Memory B cell (primary cell): ENCODE measurements at places on chromosomes 1 and 21.

DNA sequence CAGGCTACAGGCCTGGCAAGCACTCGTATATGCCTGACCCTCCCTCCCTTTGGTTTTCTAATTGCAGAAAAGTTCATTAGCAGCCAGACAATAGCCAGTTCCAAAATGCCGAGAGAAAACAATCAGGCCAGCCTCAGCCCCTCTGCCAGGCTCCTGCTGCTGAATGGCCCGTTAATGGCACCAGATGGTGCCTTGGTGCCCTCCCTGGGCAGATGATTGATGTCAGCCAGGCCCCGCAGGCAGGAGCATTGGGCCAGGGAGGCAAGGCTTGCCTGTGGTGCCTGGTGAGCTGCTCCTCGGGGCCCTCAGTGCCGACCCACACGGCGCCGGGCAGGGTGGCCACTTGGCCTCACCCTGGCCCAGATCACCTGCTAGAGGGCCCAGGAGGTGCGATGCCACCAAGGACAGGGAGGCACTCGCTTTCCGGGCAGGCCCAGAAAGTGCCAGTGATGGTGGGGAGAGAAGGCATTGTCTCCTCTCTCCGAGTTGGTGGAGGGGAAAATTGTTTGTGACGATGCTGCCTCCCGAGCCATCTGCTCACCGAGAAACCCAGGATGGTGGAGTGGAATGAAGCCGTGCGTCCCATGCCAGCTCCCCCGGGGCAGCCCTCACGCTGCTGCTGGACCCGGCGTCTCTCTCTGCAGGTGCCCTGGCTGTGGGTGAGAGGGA is 28.1 kb downstream of the QSOX1 start:
- no peak for DNase-seq

DNA sequence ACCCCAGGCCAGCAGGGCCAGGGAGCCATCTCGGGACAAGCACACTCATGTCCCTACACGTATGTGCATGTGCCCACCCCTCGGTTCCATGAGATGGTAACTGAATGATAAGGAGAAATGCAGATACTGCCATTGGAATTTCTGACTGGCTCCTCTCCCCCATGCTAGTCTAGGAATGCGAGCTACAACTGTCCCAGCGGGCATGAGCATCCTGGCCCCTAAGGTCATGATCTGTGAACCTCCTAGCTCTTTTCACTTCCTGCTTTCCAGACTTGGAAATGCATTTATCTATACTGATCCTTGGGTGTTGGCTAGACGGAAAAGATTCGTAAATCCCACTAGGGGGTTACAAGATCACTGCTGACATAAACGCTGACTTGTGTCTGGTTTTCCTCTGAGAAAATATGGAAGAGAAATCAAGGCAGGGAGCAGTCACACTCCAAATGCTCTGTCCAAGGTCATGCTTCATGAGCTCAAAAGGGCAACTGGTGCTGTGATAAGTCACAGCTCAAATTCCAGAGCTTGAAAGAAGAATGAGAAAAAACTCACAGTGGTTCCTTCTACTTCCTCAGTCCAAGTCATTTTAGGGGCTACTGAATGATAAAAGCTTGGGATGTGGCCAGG is 49.8 kb downstream of the SLC45A1 start:
- DNase-seq, result no peak

DNA sequence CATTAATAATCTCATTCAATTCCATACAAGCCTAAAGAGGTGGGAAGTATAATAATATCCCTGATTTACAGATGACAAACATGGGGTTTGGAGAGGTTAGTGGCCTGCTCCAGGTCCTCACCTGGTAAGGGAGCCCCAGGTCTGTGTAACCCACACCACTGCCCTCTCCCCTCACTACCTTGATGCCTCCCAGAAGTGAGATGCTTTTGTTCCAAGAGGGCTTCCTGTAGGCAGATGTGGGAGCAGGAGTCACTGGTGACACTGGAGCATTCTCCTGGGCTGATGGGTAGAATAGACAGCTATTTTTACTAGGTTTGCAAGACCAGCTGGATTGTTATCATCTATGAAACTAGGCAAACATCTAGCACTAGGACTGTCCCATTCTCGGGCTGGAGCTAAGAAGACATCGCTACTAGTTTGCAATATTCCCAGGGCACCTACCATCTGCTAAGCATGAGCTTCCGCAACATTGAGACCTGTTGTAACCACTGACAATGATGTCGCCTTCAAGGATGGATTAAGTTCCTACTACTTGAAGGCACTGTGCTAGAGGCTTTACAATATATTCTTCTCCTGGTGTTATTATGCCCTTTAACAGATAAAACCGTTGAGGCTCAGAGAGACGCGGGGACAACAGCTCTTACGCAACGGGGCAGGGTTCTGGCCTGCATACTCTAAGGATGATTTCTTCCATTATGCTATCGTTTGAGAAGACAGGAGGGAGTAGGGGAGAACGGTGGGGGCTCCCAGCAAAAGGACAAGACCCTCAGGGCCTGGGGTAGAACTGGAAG is 35.0 kb downstream of the BATF3 start:
- no peak for DNase-seq

DNA sequence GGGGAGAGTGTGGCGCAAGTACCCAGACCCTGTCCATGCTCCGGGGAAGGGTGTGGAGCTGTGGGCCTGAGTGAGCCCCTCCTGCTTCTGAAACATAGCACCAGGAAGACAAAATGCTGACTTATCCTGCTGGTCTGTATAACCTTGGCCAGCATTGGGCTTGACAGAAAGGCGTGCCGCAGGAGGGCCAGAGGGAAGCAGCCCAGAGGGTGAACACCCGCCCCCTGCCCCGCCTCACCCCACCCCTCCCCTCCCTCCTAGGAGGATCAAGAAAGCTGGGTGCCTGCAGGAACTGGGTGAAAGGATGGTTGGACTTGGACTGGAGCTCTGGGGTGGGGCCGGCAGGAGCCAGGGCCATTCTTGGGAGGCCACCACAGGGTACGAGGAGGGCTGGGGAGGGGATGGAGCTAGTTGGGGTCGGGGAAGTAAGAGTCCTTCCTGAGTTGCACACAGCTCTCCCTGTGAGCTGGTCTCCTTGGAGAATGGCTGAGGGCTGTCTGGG is 27.1 kb downstream of the PTPRF start:
- no peak for DNase-seq

DNA sequence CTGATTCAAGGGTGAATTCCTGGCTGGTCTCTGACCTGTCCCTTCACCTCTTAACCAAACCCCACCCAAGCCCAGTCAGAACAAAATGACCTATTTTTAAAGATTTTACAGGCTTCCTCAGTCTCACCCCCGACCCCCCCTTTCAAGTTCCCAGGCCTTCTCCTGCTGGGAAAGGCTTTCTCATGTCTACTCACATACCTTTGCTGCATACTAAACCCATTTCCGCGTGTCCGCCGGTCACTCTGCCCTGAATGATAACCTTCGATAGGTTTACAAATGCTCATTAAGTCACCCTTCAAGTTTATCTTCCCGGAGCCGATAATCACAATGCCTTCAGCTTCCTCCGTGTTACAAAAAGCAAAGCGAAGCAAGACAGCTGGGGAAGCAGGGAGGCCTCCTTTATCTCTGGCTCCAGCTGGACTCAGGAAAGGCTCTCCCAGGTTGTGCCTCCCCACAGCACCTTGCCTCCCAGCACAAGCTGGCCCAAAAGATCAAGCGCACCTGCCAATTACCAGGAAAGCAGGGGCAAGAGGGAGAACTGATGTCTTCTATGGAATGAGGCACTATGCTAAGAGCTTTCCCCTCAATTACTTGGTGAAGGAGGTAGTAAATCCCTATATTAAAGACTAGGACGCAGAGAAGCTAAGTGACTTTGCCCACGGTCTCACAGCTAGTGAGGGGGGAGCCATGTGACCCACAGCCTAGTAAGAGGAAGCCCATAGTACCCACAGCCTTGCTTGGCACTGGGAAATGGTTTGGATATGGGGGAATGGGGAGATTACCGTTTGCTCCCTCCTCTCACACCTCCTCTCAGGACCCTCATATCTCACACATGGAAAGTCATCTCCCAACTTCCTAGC is 15.9 kb downstream of the SMIM12 start:
- no peak for DNase-seq

DNA sequence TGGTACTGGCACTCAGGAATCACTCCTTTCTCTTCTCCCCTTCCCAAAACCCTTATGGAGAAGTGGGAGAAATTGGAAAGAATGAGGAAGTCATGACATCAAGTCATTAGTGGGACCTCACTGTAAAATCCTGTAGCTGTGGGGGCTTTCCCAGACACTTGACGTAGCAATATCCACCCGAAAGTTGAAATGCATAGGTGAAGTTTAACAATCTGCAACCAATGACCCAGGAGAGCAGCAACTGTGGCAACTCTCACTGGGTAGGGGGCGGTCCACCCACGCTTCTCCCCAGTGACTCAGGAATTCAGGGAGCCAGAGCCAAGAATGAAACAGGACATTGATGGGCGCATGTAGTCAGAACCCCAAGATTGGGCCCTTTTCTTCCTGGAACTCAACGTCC is 27.0 kb downstream of the ABCA4 start:
- DNase-seq, result no peak

- DNase-seq, result no peak
Measured at GRCh38 chr21:31455506-31455905, 111.4 kb upstream of the TIAM1 start.

DNA sequence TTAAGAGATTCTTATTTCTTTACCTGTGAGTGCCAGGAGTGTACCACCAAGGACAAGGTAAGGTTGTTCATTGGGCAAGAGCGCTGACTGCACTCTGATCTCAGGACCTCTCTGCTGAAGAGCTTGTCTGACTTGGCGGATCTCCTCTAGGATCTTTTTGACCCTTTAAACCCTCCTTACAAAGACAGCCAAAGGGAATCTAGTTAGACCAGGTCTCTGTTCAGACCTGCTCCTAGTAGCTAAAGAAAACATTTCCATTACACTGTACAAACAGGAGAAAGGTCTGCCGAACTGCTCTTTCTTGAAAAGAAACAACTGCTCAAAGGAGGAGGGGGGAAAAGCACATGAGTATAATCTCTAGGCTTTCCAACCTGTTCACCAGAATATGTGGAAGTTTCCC is 49.3 kb downstream of the SMYD2 start:
- no peak for DNase-seq

DNA sequence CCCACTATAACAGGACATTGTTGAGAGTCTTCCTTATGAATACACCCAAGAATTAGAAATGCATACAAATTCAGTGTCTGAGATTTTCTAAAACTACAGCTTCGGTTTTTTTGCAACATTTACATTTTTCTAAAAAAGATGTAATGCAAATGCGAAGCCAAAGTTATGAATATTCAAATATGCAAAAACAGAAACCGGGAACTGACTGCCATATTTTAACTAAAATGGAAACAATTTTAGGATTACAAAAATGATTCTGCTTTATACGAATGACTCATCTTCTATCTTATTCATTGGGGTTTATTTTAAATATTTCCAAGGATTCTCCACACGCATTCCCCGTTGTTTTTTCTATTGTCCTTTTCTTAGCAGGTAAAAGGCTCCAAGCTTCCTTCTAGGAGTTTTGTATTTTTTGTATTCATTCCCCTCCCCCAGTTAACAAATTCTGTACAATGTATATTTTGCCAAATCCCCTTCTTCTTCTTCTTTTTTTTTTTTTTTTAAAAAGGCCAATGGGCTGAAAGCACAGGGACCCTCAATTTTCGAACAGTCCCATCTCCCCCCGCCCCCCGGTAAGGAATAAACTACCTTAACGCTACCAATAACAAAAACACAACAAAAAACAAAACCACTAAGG is 1.0 kb downstream of the ARPC5 start:
- no peak for DNase-seq

GRCh38 chr1:172469717-172470116 is 25.8 kb upstream of the PIGC start:
- DNase-seq, result no peak

GRCh38 chr1:168300626-168301025 is 19.9 kb downstream of the TBX19 start:
- no peak for DNase-seq

GRCh38 chr1:39539252-39539790 is 37.3 kb downstream of the PABPC4 start:
- DNase-seq, result peak; percentile 52

GRCh38 chr1:206575165-206575893 is 36.9 kb downstream of the EIF2D start:
- peak; percentile 44 for DNase-seq

GRCh38 chr1:44664730-44665370 is 9.4 kb downstream of the TMEM53 start:
- DNase-seq, result no peak

DNA sequence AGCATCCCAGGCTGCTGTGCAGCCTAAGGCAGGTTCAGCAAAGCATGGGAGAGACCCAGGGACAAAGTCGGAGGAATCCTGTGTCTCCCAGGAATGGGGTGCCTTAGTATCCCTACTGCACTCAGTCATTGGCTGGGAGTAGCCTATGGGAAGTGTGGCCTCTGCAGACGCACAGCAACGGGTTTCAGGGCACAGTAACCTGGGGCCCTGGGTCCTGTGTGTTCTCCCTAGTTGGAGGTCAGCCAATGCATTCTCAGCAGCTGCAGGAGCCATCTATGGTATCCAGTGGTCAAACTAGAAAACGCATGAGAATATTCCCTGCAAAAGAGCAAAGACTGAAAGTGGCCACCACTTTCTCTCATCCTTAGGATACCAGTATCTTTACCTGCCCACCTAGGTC is 13.7 kb upstream of the C1orf21 start:
- DNase-seq, result no peak

GRCh38 chr1:203771901-203772301 is 6.9 kb downstream of the LAX1 start:
- no peak for DNase-seq

- DNase-seq, result no peak
Measured at GRCh38 chr1:85582687-85583591, 2.4 kb downstream of the CCN1 start.

- DNase-seq, result no peak
Measured at GRCh38 chr1:172905452-172905851, 145.3 kb downstream of the TNFSF18 start.

DNA sequence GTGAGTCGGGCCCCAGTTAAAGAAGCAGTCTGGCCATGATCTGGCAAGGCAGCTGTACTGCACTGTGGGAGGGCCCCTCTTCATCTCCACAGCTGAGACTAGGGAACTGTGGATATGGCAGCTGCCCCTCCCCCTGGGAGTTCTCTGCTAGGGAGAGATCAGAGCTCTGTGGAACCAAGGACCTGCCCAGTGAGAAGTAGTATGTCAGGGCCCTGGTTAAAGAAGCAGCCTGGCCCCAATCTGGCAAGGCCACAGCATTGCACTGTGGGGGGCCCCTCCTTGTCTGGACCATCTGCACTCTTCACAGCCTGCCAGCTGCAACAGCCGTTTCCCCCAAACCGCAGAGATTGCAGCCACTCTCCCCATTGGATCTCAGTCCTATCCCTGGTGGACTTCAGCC is 208.5 kb downstream of the DNAH14 start:
- DNase-seq, result no peak
